Renal cortical epithelial cell (primary cell): ENCODE measurements at places on chromosomes 5 and 9. TPM values are rescaled to one million over a fixed set of nuclear protein-coding genes. Genes with fewer than 3 reads are reported as not detected.

DNA sequence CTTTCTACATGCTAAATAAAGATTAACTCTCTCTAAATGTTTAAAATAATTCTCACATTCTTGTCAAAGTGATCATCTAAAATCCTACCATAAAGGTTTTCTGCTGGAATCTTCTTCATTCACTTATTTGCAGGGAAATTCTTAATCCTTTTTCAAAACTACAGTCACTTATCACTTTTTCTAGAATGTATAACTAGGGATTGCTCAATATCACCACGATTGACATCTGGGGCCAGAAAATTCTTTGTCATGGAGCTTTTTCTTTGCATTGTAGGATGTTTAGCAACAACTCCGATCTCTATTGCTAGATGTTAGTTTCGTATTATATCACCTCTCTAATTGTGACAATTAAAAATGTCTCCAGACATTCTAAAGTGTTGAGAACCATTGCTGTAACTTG is 344.9 kb upstream of the PIK3R1 start:
- no peak for DNase-seq

GRCh38 chr9:126430124-126430523 is 103.5 kb downstream of the MVB12B start:
- DNase-seq: no peak

- no peak for DNase-seq
Observed at GRCh38 chr5:77662635-77663034, 24.1 kb upstream of the OTP start.

DNA sequence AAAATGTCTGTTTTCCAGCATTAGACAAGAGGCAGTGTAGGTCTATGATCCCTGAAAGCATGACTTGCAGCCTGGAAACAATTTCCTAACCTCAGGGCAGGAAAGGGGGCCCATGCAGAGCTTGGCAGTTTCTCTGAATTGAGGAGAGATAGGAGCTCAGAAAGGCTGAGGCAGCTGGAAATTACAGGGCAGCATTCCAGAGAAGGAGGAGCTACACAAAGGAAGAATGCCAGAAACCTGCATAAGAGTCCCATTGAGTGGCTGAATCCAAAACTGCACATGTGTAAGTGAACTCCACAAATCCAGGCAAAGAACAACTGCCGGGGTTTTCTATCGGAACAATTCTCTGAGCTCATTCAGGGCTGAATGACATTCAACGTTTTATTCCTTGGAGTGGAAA is 346.8 kb downstream of the PIK3R1 start:
- peak; percentile 83 for DNase-seq

- no peak for DNase-seq
Observed at GRCh38 chr5:71828291-71829040, 109.4 kb downstream of the CARTPT start.

DNA sequence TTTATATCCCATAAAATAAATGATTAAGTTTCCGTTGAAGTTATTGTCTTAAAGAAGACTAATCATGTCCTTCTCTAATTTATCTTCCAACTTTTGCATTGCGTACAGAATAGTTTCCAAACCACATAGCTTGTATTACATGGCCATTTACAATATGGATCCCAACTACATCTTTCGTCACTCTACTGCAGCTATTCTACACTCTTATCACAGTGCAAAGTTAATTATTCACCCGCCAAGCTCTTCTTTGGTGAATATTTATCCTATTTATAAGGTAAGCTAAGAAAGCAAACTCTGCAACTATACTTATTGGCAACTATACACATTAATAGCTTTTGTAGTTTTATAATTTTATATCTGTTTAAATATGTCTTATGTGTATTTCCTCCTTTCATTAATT is 75.9 kb upstream of the ADAMTS19 start:
- no peak for DNase-seq

DNA sequence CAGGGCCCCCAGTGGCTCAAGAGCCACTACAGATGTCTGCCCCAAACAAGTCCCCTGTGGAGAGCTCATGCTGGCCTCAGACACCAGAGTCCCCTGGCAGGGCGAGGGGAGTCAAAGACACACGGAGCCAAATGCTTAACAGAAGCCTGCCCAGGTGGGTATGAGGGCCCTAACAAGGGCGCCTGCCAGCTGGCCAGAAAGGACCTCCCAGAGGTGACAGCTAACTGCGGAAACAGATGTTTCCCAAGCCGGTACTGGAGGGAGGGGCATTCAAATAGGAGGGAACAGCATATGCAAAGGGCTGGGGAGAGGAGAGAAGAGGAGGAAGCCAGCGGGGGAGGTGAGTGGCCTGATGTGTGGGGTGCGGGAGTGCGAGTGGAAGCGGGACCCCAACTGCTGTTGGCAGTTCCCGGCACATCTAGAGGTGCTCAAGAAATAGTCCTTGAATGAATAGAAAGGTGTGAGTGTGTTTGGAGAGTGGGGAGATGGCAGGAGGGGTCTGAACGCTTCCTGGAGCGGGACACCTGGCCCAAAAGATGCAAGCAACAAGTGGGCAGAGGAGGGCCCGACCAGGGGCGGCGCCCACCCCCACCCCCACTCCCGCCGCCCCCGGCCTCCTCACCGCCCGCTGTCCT is 824 bp downstream of the MXD3 start:
- no peak for DNase-seq

WDR38 gene
- not detected in 2 replicates for total RNA-seq

RFX3 gene
- total RNA-seq: 1.6 and 10.8 TPM in 2 replicates

GRCh38 chr5:10982626-10983025 is 221.6 kb upstream of the DAP start:
- DNase-seq: no peak
